ENCODE measurements at places on chromosomes 11 and 22.

DNA sequence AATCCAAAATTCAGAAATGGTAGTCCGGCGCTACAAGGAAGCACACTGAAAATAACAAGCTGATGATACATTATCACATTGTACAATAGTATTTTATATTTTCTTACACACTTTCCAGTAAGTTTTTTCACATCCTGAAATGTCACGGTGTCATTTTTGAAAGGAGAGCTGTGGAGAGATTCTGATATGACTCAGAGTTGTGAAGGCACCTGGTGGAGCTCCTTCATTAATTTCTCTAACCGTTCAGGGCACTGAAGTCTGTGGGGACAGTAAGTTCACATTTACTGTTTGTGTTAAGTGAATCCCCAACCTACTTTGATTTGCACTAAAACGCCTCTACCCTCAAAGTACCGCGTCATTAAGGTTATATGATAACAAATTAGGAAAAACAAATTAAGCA, 13.3 kb downstream of the LDHAL6A start:
- no peak for DNase-seq

GRCh38 chr11:105054723-105055493, 9.8 kb upstream of the CARD16 start:
- no peak for DNase-seq

- no peak for DNase-seq
Observed at GRCh38 chr22:37970864-37971263, 13.5 kb downstream of the SOX10 start.

GRCh38 chr11:128026596-128026995, 560.8 kb downstream of the ETS1 start:
- DNase-seq: peak; percentile 10

GRCh38 chr11:62554387-62555167, 8.0 kb upstream of the AHNAK start:
- DNase-seq: no peak

GRCh38 chr11:36534276-36534840, 24.3 kb upstream of the TRAF6 start:
- DNase-seq: no peak

DNA sequence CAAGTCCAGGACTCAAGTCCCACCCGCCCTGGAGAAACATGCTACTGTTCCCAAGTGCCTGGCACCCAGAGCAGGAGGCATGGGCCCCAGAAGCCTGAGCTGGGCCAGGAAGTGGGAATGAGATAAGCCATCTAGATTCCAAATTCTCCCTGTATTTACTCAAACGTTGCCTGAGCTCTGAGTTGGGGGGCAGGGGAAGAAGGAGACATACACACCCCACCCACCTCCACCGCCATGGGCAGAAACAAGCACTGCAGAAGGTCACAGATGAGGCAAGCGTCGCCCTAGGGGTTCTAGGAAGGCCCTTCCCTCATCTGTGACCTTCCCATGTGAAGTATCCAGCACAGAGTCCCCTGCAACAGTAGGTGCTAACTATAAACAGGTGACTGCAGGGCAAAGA, 54.0 kb downstream of the PLEKHA7 start:
- DNase-seq: no peak

DNA sequence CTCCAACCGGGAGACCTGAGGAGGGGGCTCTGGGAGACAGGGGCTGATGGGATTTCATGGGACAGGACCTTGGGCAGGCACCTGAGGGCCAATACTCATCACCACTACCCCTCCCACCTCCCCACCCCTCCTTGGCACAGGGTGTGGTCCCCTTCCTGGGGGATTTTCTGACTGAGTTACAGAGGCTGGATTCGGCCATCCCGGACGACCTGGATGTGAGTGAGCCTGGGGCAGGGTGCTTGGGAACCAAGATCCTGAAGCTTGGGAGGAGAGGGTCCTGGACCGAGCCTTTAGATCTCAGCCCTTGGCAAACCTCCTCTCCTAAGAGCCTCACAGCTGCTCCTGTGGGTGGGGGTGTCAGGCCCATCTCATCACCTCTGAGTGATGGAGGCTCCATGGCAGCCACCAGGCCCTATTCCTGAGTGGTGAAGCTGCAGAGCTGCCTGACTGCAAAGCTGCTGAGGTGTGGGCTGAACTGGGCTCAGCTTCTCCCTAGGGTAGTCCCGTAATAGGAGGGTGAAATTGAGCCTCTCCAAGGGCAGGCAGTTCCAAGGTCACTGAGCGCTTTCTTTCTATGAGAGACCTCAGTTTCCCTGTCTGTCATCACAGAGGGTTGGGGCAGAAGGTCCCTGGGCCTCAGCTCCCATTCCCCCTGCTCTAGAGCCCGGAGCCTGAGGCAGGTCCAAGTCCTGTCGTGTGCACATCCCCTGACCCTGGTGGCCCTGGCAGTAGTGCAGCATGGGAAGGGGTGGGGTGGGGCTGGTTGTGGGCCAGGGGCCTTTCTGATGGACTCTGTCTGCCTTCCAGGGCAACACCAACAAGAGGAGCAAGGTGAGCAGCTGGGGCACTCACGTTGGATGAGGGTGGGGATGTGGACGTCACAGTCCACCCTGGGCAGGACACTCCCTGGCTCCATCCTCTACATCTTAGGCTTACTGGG, 6.5 kb downstream of the RGL4 start:
- DNase-seq: no peak

Measured in NK-92 treated with Interleukin-12 subunit alpha and Interleukin-12 subunit beta, amount 100 ng/mL, for 24 hours (cell line).